ENCODE measurements at places on chromosomes 2 and 18.

DNA sequence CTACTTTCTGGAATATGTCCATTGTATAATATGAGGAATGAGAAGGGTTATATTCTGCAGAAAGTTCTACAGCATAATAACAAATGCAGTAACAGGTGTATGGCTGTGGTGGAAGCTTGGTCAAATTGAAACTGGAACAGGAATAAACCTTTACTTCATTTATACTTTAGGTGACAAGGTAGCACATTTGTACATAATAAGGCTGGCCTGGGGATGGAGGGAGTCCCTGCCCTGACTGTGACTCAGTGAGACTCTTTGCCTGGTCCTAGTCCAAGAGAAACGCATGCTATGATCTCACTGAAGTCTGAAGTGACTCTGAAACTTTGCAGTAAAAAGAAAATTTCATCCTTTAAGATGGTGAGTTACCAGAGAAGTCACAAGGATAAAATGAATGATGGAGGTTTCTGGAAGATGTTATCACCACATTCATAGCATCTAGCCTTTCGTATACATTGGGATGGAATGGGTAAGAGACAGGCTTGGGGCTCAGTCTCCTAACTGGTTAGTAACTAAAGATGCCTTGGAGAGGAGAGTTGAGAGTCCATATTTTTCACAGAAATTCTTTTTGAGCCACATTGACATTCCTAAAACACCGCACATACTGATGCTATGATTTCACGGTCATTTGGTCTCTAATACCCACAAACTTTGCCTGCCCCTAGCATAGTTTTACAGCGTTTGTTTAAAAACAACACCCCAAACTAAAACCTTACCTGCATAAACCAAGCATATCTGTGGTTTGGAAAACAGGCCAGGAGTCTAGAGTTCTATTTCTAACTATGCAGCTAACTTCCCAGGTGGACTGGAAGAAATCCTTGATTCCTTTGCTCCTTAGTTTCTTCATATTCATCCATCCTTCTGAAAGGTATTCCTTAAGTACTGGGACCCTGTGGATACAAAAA, 42.4 kb upstream of the NABP1 start:
- DNase-seq: no peak

GRCh38 chr2:222421626-222422025, 2.7 kb upstream of the SGPP2 start:
- DNase-seq: no peak

GRCh38 chr2:36812196-36812595, 115.7 kb downstream of the VIT start:
- DNase-seq: no peak

GRCh38 chr2:179098080-179098689, 48.2 kb upstream of the CCDC141 start:
- no peak for DNase-seq

DNA sequence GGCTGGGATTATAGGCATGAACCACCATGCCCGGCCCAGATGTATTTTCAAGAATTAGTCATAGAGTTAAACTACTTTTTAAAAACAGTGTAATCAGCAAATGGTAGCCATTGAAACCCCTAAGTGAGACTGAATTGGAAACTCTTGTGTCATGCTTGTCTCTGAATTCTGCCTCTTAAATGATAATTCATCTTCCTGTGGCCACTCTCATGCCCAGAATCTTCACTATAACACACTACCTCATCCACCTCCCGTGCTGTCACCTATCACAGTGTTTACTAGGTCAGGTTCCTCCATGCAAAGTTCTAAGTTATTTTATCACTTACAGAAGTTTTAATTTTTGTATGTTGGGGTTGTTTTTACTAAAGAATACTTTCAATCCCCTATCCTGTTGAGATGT, 197.5 kb downstream of the PHLPP1 start:
- DNase-seq: no peak

Data from GM12878 (cell line).